ENCODE measurements at places on chromosomes 12 and 14.

DNA sequence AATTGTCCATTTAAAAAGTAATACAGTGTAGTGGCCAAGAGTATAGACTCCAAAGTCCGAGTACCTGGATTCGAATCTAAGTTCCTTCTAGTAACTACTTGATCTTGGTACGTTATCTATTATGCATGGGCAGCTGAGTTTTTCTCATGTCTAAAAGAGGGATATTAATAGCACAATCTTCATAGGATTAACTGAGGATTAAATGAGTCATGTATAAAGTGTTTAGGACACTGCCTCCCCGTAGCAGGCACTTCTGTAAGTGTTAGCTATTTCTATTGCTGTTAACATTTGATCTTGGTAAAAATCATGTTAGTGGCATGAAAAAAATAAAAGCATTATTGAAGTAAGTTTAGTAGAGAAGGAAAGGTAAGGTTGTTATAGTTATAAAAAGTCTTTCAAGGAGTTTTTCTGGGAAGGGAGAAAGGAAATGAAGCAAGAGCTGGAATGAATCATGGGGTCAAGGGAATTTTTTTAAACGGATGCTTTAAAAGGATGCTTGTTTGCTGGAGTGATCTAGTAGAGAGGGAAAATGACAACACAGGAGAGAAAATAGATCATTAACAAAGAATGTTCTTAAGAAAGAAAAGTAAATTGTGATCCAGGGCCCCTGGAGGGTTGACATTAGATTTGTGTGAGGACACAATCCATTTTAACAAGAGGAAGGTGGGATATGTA, 502.2 kb upstream of the USP15 start:
- no peak for DNase-seq

DNA sequence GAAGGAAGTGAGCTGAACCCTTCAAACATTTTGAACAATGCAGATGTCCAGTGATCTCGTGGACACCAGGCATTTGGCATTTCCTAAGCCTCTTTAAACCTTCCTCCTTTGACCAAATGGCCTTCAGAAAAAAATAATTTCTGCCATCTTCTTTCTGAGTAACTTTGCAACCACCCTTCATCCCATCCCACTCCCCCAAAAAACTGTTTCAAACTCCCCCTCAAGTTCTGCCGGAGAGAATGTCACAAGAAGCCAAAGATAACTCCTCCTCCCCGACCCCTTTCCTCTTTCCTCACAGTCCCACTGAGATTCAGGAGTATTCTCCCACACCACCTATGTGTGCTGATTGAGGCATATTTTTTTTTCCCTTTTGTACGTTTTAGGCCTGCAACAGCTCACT, 1.7 kb downstream of the KSR2 start:
- no peak for DNase-seq

- no peak for DNase-seq
Measured at GRCh38 chr14:22036541-22037239, 363.1 kb upstream of the OR4E1 start.

DNA sequence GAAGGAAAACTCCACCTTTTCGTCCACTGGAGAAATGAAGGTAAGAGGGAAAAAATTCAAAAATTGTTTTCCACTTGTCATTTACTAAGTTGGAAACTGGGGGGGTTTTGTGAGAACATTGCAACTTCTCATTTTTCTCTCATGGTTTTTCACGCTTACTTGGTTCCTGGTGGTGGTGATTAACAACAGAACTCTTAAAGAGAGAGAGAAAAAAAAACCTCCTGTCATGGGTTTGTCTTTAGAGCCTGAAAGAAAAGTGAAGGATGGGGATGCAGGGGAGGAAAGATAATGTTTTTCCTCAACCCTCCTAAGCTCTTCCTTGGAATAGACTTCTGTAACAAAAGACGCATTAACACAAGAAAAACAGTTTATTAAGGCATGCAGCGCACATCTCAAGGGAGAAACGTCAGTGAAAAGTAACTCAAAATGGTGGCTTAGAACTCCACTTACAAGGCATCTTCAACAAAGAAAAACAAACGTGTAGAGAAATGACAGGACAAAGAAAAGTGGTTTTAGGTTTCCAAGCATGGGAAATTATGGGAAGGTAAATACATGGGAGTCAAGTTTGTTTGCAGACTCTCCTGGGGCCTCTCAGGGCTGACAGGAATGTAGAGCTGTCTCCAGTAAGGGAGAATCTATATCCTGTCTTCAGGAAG, 81.9 kb upstream of the ATF7IP start:
- DNase-seq = no peak

DNA sequence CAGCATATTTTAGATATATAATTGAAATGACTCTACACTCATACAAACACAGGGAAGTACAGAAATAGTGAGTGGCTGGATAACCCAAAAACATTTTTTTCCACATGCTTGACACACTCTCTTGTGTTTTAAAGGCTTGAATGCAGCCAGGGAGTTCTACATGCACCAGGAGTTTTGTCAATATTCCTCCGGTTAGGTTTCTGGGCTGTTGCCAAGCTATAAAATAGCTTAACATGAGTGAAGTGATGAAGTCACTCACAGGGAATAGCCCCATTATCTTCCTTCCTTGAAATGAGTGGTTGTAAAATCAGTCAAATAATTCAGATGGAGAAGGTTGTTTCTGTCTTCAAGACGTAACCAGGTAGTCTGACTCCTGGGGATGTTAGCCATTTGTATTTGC, 582.7 kb downstream of the SLC6A15 start:
- no peak for DNase-seq

GRCh38 chr12:81095501-81096232, 17.8 kb downstream of the ACSS3 start:
- DNase-seq = no peak

DNA sequence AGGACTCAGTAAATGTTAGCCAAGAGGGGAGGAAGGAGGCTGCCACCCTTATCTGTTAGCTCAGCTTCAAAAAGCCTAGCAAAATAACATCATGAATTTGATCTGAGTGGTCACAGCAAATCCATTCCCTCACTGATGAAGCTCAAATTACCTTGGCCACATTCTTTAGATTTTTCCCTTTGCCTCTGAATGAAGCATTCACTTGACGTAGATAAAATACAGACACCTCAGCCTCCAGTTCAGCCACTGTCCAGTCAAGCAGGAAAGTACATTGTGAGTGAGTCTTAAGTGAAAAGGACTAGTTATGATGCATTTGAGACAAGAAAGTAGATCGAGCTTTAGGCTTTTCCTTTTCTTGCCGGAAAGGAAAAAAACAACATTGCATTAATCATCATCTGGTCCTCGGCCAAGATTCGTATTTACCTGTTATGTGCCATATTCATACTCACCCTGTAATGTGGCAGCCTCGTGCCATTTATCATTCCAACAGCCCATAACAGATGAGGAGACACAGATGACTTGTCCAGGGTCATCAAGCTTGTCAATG, 146.5 kb downstream of the ETV6 start:
- DNase-seq = no peak

- DNase-seq = peak; percentile 1
Measured at GRCh38 chr12:65695113-65695865, 129.0 kb upstream of the HMGA2 start.

DNA sequence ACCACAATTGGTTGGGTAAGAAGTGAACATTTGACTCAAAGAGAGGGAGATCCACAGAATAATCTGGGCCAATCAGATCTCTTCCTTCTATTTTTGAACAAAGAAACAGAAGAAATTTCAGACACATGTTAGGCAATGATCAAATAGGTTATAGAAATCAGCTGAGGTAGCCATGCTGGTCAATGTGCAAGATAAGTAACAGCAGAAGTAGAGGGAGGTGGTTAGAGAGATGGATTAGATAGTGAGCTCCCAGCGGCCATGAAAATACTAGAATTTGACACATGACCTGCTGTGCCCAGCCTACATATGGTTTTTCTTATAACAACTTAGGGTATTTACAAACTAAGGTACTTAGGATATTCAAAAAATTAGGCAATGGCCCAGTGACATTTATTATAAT, 230.9 kb upstream of the ARID2 start:
- DNase-seq = no peak

- DNase-seq = no peak
Measured at GRCh38 chr12:9651265-9651729, 18.2 kb upstream of the CLEC2D start.

GRCh38 chr14:99744873-99745224, 48.4 kb upstream of the EML1 start:
- DNase-seq = no peak

- DNase-seq = no peak
Measured at GRCh38 chr12:91921555-91921954, 224.1 kb downstream of the BTG1 start.

DNA sequence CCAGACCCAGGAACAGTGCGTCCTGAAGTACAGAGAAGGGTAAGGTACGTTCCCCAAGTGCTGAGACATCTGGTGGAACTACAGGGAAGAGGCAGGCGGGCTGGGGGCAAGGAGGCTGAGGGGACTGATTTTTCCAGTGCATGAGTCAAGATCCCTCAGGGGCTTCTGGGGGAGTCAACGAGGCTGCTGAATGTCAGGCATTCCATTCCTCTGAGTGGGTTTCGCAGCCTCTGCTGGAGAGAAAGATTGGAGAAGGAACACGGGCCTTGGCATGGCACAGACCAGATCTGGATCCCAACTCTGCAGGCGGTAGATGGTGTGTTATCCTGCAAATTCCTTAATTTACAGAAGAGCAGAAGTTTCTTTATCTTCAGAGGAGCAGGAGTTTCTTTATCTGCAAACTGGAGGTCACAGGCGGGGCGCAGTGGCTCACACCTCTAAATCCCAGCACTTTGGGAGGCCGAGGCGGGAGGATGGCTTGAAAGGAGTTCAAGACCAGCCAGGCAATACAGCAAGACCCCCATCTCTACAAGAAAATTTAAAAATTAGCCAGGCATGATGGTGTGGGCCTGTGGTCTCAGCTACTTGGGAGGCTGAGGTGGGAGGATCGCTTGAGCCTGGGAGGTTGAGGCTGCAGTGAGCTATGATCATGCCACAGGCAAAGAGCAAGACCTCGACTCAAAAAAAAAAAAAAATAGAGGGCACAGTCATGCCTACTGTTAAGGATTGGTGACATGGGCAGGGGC, 132.6 kb upstream of the MAP1LC3B2 start:
- no peak for DNase-seq

- DNase-seq = no peak
Measured at GRCh38 chr12:41683023-41683422, 461.7 kb downstream of the GXYLT1 start.

DNA sequence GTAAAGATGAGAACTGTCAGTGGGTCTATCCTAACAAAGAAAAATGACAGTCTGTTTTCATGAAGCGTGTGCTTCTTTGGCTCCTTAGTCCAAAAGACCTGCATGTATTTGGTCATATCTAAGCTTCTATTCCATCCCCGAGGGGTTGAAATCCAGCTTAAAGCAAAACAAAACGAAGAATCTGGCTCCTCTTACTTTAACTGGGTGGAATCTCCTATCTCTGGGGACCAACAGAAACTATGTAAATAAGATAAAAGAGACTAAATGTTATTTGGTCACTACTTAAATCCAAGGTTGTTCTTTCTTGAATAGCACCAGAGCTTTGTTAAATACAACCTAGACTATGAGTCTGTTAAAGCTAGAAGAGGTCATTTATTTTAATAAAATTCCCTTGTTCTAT, 9.4 kb downstream of the IGF1 start:
- DNase-seq = no peak

DNA sequence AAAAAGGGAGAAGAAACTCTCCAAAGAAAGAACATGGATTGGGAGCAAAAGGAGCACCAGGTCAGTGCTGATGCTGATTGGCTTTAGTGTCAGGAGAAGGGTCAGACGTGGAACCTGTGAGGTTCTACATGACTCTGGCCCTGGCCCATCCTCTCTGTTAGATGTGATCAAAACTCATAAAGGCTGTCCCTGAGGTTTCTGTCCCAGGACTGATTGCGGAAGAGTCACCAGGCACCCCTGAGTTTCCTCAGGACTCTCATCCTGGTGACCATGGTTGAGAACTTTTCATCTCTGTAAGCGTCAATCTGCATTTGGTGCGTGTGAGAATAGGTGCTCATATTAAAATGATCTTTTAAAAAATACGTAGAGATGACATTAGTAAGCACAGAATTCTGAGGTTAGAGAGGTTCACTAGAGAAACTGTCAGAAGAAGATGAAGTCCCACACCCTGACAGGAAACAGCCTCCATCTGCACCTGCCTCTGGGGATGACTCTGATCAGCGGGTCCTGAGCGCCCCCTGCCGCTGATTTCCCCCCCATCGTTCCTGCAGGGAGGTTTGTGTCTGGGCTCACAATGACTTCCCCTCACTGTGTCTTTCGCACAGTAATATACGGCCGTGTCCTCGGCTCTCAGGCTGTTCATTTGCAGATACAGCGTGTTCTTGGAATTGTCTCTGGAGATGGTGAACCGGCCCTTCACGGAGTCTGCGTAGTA, 741.8 kb downstream of the TMEM121 start:
- no peak for DNase-seq

- DNase-seq = no peak
Measured at GRCh38 chr14:57068511-57068910, 200.2 kb downstream of the EXOC5 start.

DNA sequence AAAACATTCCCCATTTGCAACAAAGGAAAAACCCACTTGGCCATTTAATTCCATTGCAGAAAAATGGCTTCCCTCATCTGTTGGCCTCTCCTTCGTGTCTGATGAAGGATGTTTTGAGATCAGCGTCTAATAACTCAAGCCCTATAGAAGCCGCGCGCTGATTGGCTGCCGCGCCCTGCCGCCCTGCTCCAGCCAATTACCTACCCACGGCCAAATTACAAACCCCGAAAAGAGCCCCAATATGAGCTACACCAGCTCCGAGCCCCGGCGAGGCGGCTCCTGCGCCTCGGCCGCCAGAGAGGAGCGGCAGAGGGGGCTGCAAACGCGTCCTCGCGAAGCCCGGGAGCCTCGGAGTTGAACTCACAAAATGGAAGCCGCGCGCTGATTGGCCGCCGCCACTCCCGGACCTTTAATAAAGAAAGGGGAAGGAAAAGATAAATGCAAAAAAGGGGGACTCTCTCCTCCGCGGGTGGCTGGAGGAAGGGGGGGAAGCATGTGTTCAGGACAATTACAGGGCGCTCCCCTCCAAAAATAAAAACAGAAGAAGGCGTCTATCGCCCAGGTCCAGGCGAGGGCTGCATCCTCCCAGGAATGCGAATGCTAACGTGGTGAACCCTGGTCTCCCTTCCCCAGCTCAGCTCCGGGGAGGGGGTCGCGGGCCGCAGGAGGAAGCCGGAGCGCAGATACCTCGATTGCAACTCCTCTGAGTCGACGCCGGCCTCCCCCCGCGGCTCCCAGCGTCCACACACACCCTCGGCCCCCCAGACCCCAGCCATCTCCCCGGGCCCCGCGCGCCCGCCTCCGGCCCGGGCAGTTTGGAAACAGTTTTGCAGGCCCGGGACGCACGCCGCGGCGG, 738 bp upstream of the SETD1B start:
- peak; percentile 88 for DNase-seq

DNA sequence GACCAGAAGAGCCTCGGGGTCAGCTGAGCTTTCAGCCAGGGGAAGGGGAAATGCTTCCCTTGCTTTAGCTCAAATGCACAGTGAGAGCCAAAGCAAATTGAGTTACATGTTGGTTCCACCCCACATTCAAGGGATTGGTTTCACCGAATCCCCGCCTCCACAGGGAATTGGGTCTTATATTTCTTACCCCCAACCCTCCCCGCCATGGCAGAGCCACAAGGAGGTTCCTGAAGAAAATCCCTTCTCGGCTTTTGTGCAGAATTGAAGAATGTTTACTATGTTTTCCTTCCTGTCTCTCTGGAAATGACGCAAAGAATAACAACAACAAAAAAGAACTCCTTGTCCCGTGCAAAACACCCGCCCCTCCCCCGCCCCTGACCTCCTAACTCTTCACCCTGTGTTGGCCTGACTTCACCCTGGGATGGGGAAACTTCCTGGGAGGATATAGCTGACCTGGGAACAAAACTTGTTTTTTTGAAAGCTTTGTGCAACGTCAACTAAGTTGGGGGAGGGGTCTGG, 21.9 kb upstream of the CIPC start:
- DNase-seq = no peak
